Mammary epithelial cell (primary cell): ENCODE measurements at places on chromosomes 7 and 10.

- DNase-seq, result no peak
Measured at GRCh38 chr7:139094596-139094995, 14.9 kb downstream of the ZC3HAV1 start.

GRCh38 chr10:123272171-123272570 is 118.0 kb downstream of the BUB3 start:
- DNase-seq, result no peak

- no peak for DNase-seq
Measured at GRCh38 chr10:119481781-119482426, 60.6 kb downstream of the RGS10 start.

DNA sequence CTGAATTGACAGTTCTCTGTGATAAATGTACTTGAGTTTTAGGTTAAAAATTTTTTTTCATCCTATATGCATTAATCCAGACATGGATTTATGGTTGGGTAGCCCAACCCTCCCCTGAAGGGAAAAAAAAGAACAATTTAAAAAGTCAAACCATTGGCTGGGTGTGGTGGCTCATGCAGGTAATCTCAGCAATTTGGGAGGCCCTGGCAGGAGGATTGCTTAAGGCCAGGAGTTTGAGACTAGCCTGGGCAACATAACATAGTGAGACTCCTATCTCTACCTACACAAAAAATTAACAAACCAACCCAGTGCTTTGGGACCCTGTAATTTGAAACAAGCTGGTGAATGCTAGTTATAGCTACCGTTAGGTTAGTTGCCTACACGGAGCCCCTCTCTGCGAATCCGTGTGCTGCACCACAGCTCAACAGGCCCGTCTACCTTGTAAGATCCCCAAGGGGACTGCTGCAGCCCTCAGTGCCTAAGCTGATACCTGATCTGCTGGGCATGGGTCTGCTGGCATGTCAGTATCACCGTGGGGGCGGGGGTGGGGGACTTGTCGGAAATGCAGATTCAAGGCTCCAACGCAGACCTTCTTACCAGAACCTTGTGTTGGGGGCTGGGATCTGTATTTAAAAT is 32.8 kb downstream of the TSPAN14 start:
- DNase-seq, result no peak

- DNase-seq, result peak; percentile 2
Measured at GRCh38 chr10:91077549-91078071, 142.9 kb upstream of the PCGF5 start.
